ENCODE measurements at places on chromosomes 4 and X.

DNA sequence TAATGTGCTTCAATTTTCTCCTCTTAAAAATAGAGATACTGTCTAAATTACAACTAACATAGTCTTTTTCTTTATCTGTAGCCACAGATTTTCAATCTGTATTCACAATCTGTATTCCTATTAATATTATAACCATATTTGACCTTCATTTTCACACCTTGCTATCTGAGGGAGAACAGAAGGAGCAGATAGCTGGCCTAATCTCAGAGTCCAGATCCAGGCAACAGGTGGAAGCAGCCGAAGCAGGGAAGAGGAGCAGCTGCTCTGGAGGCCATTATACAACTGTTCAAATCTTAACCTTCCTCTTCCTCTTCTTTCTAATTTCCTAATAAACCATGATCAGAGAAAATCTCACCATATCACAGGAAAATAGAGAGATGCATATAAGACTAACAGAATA, 14.2 kb downstream of the SEPSECS start:
- no peak for DNase-seq

DNA sequence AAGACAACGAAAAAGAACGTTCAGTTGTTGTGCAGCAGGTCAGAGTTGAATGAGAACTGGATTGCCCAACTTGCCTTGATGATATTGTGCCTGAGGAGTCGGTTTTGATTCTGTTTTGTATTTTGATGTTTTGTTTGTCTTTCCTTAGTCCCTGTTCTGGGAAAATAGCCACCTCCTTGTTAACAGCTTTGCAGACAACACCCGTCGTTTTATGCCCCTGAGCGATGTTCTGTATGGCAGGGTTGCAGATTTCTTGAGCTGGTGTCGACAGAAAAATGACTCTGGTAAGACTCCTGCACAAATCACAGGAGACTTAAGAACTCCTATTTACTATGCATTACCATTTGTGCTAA, 4.5 kb downstream of the BST1 start:
- no peak for DNase-seq

- DNase-seq = no peak
These were observed 112.1 kb upstream of the DDIT4L start for GRCh38 chr4:100302061-100303026.

GRCh38 chr4:171880136-171880535, 66.9 kb downstream of the GALNTL6 start:
- no peak for DNase-seq

GRCh38 chrX:109635146-109635545, 10.2 kb upstream of the KCNE5 start:
- DNase-seq = no peak

GRCh38 chr4:124279741-124280140, 432.8 kb downstream of the ANKRD50 start:
- DNase-seq = no peak

DNA sequence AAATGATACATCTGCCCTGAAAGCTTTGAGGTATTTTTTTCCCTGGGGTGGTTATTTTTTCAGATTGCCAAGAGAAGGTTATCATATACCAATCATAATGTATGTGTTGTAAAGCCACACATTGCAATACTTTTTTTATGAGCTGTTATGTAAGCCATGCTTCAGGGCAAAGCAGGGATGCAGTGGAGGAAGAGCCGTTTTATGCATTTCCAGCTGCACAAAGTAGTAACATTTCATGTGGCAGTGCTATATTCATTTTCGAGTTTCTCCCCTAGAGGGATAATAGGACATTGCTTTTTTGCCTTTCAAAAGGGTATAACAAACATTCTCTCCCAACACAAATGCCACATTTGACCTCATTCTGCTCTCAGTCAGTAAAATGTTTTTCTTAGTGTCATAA, 68.5 kb downstream of the GALNT7 start:
- no peak for DNase-seq

DNA sequence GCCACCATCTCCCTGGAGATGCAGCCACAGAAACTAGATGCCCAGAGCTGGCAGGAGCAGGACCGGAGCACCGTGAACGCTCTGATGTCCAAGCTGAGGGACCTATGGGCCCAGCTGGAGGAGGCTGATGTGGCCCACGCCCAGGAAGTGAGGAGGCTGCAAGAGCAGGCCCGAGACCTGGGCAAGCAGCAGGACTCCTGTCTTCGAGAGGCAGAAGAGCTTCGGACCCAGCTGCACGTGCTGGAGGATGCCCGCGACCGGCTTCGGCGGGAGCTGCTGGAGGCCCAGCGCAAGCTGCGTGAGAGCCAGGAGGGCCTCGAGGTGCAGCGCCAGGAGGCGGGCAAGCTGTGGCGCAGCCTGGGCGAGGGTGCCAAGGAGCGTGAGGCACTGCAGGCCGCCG, 14.2 kb downstream of the SMIM10L2A start:
- no peak for DNase-seq

GRCh38 chr4:146833530-146833929, 112.1 kb downstream of the TTC29 start:
- no peak for DNase-seq

DNA sequence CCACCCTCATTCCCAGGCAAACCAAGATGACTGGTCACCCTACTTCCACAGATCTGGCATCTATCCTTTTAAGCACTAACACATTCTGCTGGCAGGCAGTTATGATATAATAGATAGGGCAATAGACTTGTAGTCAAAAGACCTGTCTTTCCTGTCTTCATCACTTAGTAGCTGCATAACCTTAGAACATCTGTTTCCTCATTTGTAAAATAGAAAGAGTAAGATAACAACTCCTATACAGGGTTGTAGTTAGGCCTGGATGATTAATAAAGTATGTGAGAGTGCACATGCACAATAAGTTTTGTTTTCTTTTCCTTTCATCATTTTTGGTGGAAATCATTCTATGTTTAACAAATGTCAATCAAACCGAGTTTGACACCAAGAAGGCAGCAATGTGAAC, 72.1 kb downstream of the GPR82 start:
- no peak for DNase-seq

- DNase-seq = no peak
These were observed 1125.8 kb downstream of the STIM2 start for GRCh38 chr4:27986476-27986875.

DNA sequence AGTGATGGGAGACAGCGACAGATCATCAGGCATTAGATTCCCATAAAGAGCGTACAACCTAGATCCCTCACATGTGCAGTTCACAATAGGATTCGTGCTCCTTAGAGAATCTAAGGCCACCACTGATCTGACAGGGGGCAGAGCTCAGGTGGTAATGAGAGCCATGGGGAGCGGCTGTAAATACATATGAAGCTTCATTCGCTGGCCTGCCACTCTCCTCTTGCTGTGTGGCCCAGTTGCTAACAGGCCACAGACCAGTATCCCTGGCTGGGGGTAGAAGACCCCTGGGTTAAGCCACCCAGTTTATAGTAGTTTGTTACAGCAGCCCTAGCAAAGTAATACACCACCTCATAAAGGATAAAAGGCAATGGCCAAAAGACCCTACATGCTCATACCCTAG, 30.3 kb downstream of the APBB2 start:
- DNase-seq = no peak

DNA sequence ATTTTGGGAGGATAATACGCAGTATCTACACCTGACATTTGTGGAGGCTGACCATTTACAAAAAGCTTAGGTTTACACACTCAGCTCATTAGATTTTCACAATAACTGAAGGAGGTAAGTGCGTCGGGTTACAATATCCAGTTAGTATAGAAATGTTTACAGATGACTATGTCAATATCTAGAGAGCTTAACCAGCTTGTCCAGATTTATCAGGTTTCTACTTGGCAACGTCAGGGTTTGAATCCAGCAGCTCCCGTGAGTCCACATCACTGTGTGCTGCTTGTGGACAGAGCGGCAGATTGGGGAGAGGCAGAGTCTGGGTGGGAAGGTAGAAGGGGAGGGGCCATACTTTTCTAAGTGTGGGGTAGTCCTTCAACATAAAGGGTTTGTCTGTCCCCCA, 28.3 kb downstream of the ARHGAP10 start:
- DNase-seq = no peak

DNA sequence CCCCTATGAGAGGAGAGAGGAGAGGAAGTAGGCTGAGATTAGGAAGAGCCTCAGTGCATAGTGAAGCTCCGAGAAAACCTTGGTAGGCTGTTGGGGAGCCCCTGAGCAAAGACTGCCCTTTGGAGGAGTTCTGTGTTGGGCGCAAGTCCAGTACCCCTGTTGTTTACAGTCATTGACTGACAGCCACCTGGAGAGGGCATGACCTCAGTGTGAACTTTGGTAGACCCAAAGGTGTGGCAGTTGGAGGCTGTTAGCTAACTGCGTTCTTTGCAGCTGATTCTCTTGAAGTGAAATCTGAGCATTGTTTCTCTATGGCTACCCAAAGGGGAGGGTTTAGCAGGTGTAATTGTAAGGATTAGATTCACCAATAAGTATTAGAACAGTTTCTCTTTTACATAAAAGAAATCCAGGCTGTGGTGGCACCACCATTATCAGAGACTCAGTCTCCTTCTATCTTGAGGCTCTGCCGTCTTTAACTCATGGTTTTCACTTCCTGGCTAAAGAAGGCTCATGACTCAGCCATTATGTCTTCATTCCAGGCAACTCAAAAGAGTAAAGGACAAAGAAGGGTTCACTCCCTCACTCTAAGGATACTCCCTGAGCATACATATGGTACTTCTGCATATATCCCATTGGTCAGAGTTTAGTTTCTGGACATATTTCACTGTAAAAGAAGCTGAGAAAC, 33.4 kb downstream of the ANXA3 start:
- no peak for DNase-seq

GRCh38 chr4:7757501-7758471, 181.9 kb downstream of the AFAP1 start:
- DNase-seq = no peak

GRCh38 chr4:61217222-61217621, 17.1 kb downstream of the ADGRL3 start:
- no peak for DNase-seq

DNA sequence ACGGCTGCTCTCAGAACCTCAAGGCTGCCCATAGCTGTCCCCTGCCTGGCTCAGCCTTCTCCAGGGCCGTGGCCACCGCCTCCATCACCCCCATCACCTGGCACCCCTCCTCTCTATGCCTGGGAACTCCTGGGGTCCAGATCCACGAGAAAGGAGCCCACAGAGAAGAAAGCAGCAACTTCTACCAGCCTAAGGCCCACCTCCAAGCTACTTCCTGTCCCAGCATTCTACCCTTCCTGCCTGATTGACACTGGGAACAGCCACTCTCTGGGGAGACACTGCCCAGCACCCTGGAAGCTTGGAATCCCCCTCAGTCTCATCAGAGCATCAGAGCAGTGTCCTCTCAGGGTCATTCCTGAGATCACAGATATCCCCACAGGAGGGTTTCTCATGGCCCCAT, 36.9 kb upstream of the PROM1 start:
- no peak for DNase-seq

DNA sequence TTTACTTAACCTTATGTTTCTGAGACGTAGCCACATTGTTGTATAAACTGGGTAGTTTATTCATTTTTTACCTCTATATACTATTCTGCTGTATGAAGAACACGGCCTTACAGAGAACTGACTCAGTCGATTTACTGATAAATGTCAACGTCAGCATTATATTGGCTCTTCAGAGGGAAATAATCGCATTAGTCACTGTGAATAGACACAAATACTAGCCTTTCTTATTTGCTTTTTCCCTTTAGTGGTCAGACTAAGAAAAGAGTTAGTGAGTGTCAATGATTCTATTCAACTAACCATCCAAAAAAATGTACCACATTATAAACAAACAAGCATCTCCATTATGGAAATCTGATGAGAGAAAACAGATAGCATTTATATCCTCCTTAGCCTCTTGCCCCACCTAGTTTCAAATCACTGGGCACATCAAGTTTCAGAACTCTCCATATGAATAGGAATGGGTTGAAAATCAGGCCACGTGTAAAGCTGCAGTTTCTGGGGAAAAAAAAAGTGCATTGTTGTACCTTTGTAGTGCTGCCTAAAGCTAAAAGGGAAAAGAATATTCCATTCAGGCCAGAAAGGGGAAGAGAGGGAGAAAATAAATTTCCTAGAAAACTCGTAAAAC, 146.7 kb upstream of the VCX3A start:
- DNase-seq = no peak

DNA sequence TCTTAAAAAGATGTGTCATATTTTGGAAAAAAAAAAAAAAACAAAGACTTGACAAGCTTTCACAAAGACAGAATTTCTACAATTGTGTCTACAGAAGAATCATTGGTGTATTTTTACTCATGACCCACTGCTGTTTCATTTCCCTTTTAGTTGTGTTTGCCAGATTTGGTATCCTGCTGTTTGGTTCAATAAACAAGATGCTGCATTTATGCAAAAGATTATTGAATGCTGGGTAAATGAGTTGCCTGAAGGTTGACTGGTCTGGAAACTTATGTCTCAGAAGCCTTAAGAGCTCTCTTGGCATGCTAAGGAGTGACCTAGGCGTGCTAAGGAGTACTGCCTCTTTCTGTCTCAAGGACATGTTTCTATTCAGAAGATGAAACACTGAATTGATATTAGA, 64.9 kb upstream of the NPY2R start:
- no peak for DNase-seq

DNA sequence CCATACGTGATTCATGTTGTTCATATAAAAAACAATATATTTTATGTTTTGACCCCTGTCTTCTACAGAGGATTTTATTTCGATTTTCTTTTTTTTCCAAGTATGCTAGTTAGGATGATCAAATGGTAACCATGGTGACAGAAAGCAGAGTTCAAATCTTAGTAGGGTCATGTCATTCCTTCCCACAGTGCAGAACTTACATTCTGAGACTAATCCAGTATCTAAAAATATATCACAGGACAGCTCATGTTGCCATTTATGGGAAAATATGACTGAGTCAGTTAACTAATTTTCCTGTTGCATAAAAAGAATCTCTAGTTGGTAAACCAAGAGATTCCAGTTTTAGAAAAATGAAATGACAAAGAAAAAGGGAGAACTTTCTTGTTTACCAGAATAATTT, 209.5 kb downstream of the PARM1 start:
- no peak for DNase-seq

GRCh38 chr4:55948726-55949481, at the start of gene CEP135:
Gene CEP135, plus strand, starts transcription at chr4:55948945. Its CDS starts 3,186 bp downstream, at chr4:55952131.
- DNase-seq = peak; percentile 80

GRCh38 chr4:154455111-154455510, 36.5 kb downstream of the DCHS2 start:
- no peak for DNase-seq

DNA sequence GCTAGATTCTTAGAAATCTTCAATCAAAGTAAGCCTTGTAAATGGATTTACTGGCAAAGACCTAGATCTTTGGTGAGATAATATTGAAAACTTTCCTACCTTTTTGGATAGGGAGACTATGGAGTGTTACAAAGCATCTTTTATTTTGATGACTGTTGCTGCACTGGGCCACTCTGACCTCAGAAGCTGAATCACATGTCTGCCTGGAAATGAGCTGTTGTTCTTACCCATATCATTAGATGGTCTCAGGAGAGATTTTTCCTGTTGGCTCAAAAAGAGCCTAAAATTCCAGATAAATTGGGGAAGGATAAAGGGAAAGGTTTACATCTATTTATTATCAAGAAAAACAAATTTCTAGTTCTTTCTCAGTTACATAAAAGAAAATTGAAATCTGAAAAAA, 127.5 kb upstream of the BMP3 start:
- no peak for DNase-seq

- DNase-seq = no peak
These were observed 228.6 kb downstream of the QDPR start for GRCh38 chr4:17283251-17283650.

Data from C1 segment of cervical spinal cord (tissue), 14 donors.